ENCODE measurements at places on chromosomes 1 and 21.

- DNase-seq = no peak
Observed at GRCh38 chr1:236951672-236952071, 52.6 kb downstream of the MT1HL1 start.

- DNase-seq = no peak
Observed at GRCh38 chr1:220153147-220153546, 59.2 kb downstream of the IARS2 start.

GRCh38 chr1:230113593-230114236 is 46.7 kb downstream of the GALNT2 start:
- DNase-seq = no peak

- no peak for DNase-seq
Observed at GRCh38 chr21:33256019-33256418, 10.1 kb upstream of the IL10RB start.

DNA sequence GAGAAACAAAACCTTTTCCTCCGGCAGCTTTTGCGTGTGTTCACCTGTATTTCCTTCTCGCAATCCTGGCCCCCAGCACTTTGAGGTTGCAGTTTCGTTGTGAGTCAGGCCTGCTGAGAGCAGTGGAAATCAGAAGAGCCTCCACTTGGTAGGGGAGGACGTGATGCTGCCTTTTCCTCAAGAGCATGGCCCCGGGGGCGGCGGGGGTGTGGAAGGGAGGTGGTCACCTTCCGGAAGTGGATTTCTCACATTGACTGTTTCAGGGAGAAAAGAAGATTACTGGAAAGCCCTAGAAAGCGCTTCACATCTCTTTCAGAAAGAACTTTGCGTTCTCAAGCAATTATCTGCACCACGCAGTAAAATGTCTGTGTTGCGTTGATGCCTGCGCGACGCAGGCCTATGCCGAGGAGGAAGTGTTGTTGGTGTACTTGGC is 12.2 kb upstream of the IL10 start:
- peak; percentile 31 for DNase-seq

All from T follicular helper cell (primary cell).